ENCODE measurements at places on chromosomes 2 and 18. TPM values are rescaled to one million over a fixed set of nuclear protein-coding genes. Genes with fewer than 3 reads are reported as not detected.

Gene HSBP1L1
- 19.7 TPM for total RNA-seq

Gene MPHOSPH10
- total RNA-seq: 21.2 TPM

Gene WDR43
- total RNA-seq: 123 TPM

Gene ARL5A
- total RNA-seq: 87.6 TPM

Gene ERMN
- total RNA-seq: not detected

Gene SCYGR4
- not detected for total RNA-seq

Gene ITGB6
- total RNA-seq: 414 TPM

Gene TNP1
- not detected for total RNA-seq

Gene SFT2D3
- total RNA-seq: 3.8 TPM

Gene PPP1CB
- 383 TPM for total RNA-seq

Gene ADD2
- not detected for total RNA-seq

Gene RAB6C
- under 0.01 TPM for total RNA-seq

Gene SOWAHC
- 81.3 TPM for total RNA-seq

Gene RPRM
- not detected for total RNA-seq

Gene ABCG5
- total RNA-seq: not detected

Gene ELAC1
- 3.8 TPM for total RNA-seq

Gene MEX3C
- 82.7 TPM for total RNA-seq

Gene GPR45
- not detected for total RNA-seq

Gene GKN1
- not detected for total RNA-seq

Gene D2HGDH
- total RNA-seq: 9.9 TPM

Gene POTEI
- total RNA-seq: not detected

Gene CNGA3
- total RNA-seq: not detected

Gene CYP27C1
- total RNA-seq: 0.36 TPM

Gene REG3A
- not detected for total RNA-seq

Gene CXCR1
- total RNA-seq: not detected

Gene SERPINB11
- under 0.01 TPM for total RNA-seq

Gene UCN
- total RNA-seq: 1.0 TPM

Gene CACNB4
- total RNA-seq: 0.43 TPM

Gene HRH4
- 0.21 TPM for total RNA-seq

Gene CCDC148
- 0.34 TPM for total RNA-seq

Gene RSAD2
- total RNA-seq: 1.1 TPM

Gene BOK
- total RNA-seq: 26.1 TPM

Gene OTX1
- total RNA-seq: 2.7 TPM

Gene SLC5A6
- total RNA-seq: 34.7 TPM

Gene SLC4A1AP
- total RNA-seq: 40.3 TPM

Gene CRYGD
- total RNA-seq: not detected

Gene GALR1
- total RNA-seq: not detected

Gene MYO3B
- 0.34 TPM for total RNA-seq

Gene CNTNAP5
- total RNA-seq: not detected

Gene CYS1
- total RNA-seq: 0.43 TPM

Gene ACTR3
- 215 TPM for total RNA-seq

Gene COL5A2
- 9.6 TPM for total RNA-seq

Gene DSG1
- total RNA-seq: 4.4 TPM

Gene ITPRIPL1
- 2.3 TPM for total RNA-seq

Gene CHRND
- total RNA-seq: not detected

Gene RBM44
- total RNA-seq: 0.34 TPM

Gene IL1F10
- total RNA-seq: 0.34 TPM

Gene COPS9
- 59.4 TPM for total RNA-seq

Gene C2orf80
- total RNA-seq: not detected

Gene PLGLB2
- total RNA-seq: 1.5 TPM

Gene FAHD2A
- 26.7 TPM for total RNA-seq

Gene KCNJ13
- not detected for total RNA-seq

Gene MEP1B
- total RNA-seq: under 0.01 TPM

Gene GALNT14
- 22.5 TPM for total RNA-seq

All from nasal cavity respiratory epithelium epithelial cell of viscerocranial mucosa (primary cell).